ENCODE measurements at places on chromosomes 5 and 9. TPM values are rescaled to one million over a fixed set of nuclear protein-coding genes. Genes with fewer than 3 reads are reported as not detected.
A peak's percentile ranks its signal among the peaks of the same experiment; 100 is the strongest.

DNA sequence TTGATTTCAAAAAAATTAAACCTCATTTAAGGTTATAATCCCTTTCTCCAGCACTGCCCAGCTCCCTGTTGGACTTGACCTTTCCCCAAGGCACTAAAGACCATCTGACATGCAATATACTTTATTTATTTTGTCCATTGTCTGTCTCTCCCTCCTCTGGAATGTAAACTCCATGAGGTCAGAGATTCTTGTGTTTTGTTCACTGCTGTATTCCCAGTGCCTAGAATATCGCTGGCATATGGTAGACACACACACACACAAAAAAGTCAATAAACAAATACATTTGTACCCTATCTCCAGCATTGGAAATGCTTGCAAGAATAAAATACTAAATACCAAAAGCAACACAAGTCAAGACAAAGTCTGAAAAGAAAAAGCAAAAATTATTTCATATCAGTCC is 17.3 kb upstream of the ARSB start:
- H3K4me3 ChIP-seq: no peak overlapping the region
- H3K27ac ChIP-seq: no peak overlapping the region
- H3K27me3 ChIP-seq: no peaks in the 10 kb centered on the region
- H3K4me1 ChIP-seq: no peaks in the 10 kb centered on the region

GRCh38 chr5:76081811-76082771 is 1.1 kb upstream of the SV2C start:
- DNase-seq: peak; percentile 46
- no peak overlapping the region for H3K4me3 ChIP-seq
- no peaks in the 10 kb centered on the region for H3K36me3 ChIP-seq
- peaks cover 42% of the 10 kb centered on the region for H3K27me3 ChIP-seq
- H3K4me1 ChIP-seq: no peaks in the 10 kb centered on the region

GRCh38 chr9:100472268-100472667 is 681 bp upstream of the TMEFF1 start:
- peak overlapping the region; percentile 41 for H3K4me3 ChIP-seq
- no peaks in the 10 kb centered on the region for H3K4me1 ChIP-seq
- no peak overlapping the region for H3K27ac ChIP-seq
- H3K36me3 ChIP-seq: no peaks in the 10 kb centered on the region

DNA sequence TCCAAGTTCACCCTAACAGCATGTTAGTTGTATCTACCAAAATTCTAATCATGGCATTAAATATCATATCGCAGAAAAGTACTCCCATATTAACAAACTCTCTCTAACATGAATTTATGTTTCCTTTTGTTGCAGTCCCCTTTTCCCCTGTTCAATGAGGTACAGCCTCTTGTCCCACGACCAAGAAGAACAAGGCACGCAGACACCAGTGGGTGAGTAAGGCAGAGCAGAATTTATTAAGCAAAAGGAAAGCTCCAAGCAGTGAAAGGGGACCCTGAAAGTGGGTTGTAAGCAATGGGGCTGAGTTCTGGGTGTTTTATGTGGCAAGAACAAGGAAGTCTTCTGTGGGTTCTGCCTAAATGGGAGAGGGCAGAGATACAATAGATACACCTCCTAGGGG is 183.5 kb downstream of the LURAP1L start:
- no peak overlapping the region for H3K27ac ChIP-seq
- DNase-seq: no peak
- no peak overlapping the region for H3K4me3 ChIP-seq
- H3K4me1 ChIP-seq: no peaks in the 10 kb centered on the region
- no peaks in the 10 kb centered on the region for H3K36me3 ChIP-seq
- H3K27me3 ChIP-seq: no peaks in the 10 kb centered on the region

RAB24 gene
- 25.0 TPM for total RNA-seq

Measured in kidney (tissue), 22 donors.